Central memory CD4-positive, alpha-beta T cell (primary cell): ENCODE measurements at places on chromosomes 2 and 18.

GRCh38 chr2:159759577-159759976 is 38.4 kb downstream of the CD302 start:
- no peak for DNase-seq

DNA sequence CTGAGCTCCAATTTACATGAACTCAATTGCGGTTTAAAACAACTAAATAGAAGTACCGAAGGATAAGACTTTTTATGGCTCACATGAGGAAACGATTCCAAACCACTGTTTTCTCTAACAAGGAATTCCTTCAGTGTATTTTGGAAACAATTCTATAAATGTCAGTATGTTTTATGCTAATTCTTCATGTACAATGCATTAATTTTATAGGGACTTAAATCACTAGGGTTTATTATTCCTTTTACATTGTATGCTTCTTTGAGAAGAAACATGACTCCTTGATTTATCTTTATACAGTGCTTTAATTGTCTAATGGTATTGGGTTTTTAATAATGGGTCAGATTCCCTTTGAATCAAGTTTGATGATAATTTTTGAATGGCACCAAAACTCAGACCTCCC is 566.8 kb downstream of the EPHA4 start:
- no peak for DNase-seq

DNA sequence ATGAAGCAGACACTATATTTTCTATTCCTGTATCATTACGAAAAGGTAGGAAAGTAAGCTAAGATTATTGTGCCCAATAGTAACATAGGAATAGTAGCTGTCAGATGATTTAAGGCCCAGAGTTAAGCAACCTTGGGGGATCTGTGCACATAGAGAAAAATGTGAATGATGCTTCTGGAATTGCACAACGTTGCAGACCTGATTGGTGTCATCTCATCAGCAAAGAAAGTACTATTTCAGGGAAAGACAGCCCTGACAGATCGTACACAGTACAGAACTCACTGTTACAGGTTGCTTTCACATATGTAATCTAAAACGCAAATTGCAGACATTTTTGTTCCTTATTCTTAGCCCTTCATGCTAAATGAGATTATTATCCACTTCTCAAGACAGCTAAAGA is 535.9 kb downstream of the TRIB2 start:
- DNase-seq, result no peak

DNA sequence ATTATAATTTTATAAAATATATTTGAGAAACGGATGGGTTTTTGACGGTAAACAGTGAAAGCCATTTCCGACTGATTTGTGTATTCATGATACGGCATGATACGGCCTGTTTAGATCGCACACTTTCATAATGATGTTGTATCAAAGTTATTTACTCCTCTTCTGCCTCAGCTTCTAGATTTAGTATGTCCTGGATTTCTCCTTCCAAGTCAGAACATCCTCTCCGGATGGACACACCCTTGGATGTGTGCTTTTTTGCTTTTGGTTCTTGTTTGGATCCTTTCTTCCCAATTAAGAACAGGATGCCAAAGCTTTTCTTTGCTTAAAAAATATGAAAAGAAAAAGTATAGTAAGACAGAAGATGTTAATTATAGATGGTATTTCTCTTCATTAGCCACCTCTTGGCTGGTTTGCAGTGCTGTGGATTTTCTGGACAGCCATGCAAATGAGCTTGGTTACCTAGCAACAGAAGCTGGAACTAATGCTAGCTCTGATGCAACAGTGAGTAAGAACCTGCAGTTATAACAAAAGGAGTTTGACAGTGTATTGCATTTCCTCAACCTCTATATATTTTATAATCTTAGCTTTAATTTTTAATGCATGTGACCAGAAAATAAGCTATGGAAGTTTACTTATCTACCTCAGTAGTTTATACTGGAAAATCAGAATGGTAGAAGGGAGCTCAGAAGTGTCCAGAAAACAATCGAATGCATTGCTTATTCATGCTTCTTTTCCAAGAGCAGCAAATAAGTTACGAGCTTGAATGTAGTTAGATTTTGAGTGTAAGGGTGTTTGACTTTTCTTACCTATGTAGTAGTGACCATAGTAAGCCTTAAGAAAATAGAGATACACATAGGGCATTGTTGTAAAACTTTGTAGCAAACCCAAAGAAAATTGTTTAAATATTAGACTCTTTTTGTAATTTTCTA is 27.9 kb downstream of the RMND5A start:
- DNase-seq, result no peak

- no peak for DNase-seq
Observed at GRCh38 chr2:215654148-215654819, 218.4 kb upstream of the FN1 start.
